ENCODE measurements at places on chromosomes 6 and 20.

DNA sequence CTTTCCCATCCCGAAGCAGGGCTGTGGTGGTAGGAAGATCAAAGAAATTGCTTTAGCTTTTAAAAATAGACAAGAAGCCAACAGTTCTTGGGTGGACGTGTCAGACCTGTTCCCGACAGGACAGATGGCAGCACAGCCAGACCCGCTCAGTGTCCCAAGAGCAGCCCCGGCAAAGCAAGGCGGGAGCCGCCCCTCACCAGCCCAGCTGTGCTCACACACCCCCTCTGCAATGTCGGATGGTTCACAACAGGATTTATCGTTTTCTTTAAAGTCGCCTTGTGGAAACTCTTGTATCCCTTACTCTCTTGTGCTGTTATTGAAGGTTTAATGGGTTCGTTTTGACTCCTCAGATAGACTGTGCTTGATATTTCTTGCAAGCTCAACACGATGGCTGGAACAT, 302.4 kb downstream of the THBS2 start:
- no peak for DNase-seq

DNA sequence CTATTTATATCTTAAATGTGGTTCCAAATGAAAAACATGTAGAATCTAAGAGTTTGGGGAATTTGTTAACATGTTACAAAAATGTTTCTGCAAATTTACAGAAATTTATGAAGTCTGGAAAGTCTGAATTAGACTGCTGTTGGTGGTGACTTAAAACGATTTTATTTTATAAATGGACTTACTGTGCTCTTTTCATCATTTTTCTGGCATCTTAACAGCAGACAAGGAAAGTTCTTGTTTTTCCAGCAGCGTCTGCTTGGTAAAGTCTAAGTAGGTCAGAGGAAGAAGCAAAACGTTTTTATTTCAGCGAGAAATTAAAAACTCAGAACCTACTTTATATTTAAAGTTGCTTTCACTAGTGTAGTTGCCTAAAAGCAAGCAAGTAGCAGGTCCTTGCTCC, 48.6 kb upstream of the COL9A1 start:
- no peak for DNase-seq

GRCh38 chr20:48789185-48789668, 38.6 kb downstream of the PREX1 start:
- no peak for DNase-seq

GRCh38 chr6:129555206-129555832, 154.7 kb downstream of the ARHGAP18 start:
- DNase-seq = no peak

All from stimulated activated CD4-positive, alpha-beta T cell treated with anti-CD3 and anti-CD28 coated beads, Interleukin-2, amount 100 ng/mL, for 48 hours (primary cell).